Stimulated activated CD8-positive, alpha-beta memory T cell treated with anti-CD3 and anti-CD28 coated beads, Interleukin-15, amount 100 ng/mL, for 24 hours (primary cell): ENCODE measurements at places on chromosomes 2 and 18.

GRCh38 chr2:216165711-216166110 lies 56.6 kb downstream of the XRCC5 start:
- no peak for DNase-seq

- DNase-seq, result no peak
These were observed 199.4 kb downstream of the ZNF385B start for GRCh38 chr2:179661986-179662385.

- DNase-seq, result no peak
These were observed 1.2 kb upstream of the PRELID3A start for GRCh38 chr18:12406371-12407111.

DNA sequence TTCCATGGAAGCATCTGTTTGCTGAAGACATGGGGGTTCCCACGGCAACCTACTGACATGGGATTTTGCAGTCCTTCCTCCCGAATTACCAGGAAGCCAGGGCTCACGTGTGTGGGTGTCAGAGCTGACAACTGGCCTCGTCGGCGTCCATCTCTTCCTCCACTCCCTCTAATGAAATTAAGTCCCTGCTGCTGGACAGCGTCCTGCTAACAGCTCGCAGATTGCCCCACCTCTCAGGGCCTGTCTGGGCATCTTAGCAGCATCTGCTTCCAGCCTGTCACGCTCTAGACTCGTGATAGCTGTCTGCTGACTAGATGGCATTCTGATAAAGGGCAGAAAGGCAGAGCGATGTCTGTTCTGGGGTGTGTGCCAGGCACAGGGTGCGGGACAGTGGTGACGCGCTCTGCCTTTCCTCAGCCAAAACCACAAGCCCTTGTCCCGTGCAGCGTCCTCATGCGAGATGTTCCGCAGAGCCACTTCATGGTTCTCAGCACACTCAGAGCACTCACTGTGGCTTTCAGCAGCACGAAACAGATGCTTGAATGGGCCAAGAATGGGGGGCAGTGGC lies 161.1 kb downstream of the ARL4C start:
- no peak for DNase-seq

GRCh38 chr2:236687296-236687965 lies 117.8 kb downstream of the ACKR3 start:
- no peak for DNase-seq

GRCh38 chr2:11099122-11100065 lies 55.9 kb upstream of the SLC66A3 start:
- DNase-seq, result no peak

DNA sequence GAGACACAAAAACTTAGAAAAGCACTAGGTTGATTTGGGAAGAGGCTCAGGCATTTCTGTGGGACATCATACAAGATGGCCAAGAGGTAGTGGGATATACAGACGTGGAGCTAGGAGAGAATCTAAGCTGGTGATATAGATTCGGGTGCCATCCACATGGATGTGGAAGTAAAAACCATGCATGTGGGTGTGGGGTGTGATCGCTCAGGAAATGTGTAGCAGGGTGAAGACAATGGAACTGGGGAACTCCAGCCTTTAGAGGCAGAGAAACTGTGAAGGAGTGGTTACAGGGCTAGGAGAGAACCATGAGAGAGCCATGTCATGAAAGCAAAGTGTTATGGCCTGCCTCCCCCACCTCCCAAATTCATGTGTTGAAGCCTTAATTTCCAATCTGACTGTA lies 43.0 kb upstream of the CTLA4 start:
- no peak for DNase-seq

GRCh38 chr2:191333911-191334357 lies 88.7 kb downstream of the MYO1B start:
- DNase-seq, result no peak

DNA sequence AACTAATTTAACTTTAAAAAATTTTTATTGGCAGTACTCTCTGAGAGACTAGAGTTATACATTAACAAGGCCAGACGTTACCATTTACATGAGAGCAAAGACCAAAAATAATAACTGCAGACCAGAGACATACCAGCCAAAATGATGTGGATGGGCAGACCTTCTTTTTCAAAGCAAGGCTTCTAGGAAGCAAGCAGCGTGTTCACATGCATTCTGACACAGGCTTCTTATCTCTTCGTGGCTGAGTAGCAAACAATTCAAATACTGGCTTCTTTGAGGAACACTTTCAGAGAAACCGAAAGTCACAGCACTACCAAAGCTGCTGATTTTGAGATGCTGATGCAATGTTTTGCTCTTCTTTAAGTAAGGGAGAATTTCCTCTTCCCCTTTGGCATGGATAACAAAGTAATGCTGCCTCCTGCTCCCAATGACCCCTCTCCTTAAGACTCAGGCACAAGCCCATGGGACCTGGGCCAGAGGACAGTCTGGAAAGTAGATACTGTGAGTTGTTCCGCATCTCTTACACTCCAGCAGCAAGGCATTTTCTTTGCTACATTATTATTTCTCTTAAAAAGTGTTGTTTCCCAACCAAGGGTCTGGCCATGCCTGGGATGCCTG lies 181.9 kb downstream of the MREG start:
- DNase-seq, result no peak

GRCh38 chr2:46077522-46078107 lies 219.6 kb upstream of the EPAS1 start:
- DNase-seq, result no peak

DNA sequence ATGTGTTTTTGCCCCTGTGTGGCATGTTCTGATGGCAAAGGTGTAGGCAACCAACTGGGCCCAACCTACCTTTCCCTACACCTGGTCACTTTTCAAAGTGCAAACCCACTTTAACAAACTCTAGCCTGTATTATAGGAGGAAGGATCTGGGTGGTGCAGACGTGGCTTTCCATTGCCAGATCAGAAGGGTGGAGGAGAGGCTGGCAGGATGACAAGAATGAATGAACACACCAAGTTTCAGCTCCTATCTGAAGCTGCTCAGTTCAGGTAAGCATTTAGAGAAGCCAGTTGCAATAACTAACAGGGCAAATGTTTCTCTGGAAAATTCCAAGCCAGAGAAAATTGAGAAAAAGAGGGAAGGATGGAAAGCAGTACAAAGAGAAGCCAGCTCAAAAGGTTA lies 707 bp upstream of the SERPINB7 start:
- no peak for DNase-seq

GRCh38 chr18:13547347-13547746 lies 179.0 kb downstream of the FAM210A start:
- no peak for DNase-seq

DNA sequence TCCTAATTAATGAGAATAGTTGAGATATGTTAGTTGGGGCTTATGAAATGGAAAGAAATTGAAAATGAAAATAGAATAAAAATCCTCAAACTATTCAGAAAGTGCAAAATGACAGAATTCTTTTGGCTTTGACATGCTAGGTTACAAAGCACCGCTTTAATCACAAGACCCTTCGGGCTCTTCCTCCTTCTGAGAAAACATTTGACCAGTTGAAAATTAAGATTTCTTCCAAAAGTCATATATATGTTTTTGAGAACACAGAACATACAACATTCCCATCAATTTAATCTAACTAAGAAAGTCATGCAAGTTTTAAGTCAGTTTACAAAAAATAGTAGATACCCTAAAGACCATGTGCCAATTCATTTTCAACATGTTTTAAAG lies 2.2 kb upstream of the SLC40A1 start:
- no peak for DNase-seq

GRCh38 chr2:57622009-57622408 lies 424.6 kb upstream of the VRK2 start:
- DNase-seq, result no peak

- DNase-seq, result no peak
These were observed 790.5 kb downstream of the RNF144A start for GRCh38 chr2:7707723-7708122.

- no peak for DNase-seq
These were observed 29.2 kb upstream of the TNP1 start for GRCh38 chr2:216888887-216889622.

DNA sequence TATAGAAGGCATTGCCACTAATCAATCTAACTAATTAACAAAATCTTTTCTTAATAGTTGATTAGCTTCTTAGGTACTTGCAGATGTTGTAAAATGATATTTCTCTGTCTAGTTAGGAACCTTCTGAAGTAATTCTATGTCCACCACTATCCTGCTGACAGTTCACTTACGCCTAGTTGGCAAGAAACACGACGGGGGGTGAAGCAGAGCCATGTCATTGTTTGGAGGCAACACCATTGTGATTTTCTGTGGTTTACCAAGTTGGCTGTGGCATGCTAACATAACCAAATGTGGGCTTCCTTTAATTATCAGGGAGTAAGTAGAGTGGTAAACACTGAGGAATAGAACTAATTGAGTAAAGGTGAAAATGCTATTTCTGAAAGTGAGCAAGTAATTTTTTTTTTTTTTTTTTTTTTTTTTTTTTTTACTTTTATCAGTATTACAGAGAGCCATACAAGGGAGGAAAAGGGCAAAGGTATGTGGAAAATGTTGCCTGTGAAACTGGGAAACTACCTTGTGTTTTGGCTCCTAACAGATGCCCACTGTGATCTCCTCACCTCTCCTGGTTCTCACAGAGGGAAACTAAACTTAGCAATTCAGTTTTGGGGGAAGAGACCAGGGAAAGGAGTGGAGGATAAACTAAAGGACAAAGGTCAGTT lies 126.8 kb downstream of the MEIS1 start:
- no peak for DNase-seq
